ENCODE measurements at places on chromosomes 3 and 15.

- no peak for DNase-seq
These were observed 29.1 kb upstream of the SUCLG2 start for GRCh38 chr3:67683522-67683921.

GRCh38 chr3:143309705-143310104 lies 190.1 kb downstream of the CHST2 start:
- DNase-seq: no peak

DNA sequence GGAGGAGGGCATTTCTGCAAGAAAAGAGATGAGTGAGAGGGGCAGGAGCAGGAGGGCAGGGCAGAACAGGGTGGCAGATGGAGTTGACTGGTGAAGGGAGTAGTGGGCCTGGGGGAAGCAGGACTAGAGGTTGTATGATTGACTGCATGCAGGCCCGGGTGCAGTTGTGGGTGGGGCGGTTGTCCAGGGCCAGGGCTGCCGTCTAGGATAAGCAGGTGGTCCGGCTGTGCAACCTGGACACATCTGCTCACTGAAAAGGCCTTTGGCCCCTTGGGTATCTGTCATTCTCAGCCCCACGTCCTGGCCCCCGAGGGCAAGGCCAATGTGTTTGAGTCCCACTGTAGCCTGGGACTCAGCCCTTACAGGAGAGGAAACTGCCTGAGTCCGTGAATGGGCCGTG lies 25.4 kb downstream of the ALS2CL start:
- no peak for DNase-seq

DNA sequence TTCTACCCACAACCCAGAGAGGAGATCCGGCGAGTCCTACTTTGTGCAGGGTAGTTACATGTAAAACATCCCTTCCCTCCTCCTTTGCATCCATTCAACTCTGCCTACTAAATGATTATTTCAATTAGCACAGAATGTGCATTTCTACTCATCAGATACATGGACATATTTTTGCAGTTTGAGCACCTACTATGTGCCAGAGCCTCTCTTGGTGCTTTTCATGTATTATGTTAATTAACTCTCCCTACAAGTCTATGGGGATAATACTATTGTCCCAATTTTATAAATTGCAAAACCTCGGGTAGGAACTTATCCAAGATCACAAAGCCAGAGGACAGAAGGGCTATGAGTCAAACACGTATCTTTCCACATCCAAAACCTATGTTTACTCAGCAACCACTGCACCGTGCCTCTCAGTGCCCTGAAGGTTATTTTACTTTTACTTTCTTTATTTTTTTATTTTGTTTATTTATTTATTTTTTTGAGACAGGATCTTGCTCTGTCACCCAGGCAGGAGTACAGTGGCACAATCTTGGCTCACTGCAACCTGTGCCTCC lies 432.8 kb downstream of the MAGI1 start:
- no peak for DNase-seq

- no peak for DNase-seq
These were observed 9.1 kb upstream of the USP3 start for GRCh38 chr15:63495343-63495742.

- DNase-seq: no peak
These were observed 330.3 kb downstream of the CLSTN2 start for GRCh38 chr3:140265302-140265701.

GRCh38 chr15:83571820-83572707 lies 81.9 kb upstream of the ADAMTSL3 start:
- no peak for DNase-seq
